ENCODE measurements at places on chromosomes 16 and 17. TPM values are rescaled to one million over a fixed set of nuclear protein-coding genes. Genes with fewer than 3 reads are reported as not detected.

DNA sequence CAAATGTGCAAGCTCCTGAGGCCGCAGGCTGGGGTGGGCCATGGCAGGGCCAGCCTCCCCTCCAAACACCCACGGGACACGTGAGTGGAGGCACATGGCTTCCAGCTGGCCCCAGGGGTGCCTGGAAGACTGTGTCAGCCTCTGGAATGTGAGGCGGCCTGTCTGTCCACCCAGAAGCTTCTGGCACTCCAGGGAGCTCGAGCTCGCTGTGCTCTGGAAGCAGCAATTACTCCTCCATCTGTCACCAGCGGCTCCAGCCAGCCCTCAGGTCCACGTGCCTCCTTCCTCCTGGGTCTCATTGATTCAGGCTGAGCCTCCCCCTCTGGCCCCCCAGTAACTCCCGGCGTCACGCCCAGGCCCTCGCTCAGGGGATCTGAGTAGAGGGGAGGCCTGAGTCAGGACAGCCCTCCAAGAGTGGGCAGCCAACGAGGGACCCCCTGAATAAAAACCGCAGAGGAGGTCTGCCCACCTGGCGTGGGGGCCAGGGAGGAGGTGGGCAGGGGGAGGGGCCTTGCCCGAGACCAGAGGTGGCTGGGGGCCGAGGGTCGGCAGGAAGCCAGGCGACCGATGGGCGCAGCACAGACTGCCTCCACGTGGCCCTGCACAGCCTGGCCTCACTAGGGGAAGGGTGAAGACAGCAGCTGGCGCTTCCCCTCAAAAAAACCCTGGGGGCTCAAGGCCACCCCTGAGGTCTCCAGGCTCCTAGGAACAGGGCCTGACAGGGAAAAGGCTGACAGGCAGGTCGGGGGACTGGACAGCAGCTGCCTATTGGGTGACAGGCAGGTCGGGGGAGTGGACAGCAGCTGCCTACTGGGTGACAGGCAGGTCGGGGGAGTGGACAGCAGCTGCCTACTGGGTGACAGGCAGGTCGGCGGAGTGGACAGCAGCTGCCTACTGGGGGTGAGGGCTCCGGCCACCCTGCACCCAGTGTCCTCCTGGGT lies 11.9 kb downstream of the PIEZO1 start:
- DNase-seq, result no peak

Gene MARVELD3
- total RNA-seq, result 6.3 TPM

DNA sequence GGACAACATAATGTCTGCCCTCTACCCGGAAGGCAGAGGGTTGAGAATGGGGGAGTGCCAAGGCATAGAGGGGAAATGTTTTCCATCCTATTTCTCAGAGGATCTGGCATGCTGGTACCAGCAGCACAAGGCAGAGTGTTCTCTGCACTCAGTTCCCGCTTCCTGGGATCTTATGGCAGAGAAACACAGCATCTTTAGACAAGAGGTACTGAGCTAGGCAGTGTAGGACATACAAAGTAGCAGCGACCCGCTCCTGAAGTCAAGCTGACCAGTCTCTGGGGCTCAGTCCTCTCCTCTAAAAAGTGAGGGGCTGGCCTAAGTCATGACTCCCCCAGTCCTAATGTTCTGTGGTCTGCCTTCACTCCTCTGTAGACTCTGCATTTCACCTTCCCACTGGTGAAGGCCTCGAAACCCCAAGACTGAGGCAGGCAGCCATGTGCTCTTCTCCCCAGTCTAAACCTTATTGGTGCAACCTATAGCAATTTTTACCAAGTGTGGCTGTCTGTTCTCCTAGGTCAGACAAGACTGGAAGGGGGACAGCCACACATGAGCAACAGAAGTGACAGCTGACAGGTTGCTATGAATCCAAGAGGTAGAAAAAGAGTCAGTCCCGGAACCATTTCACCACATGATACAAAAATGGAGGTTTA lies 11.3 kb upstream of the TSPOAP1 start:
- DNase-seq, result no peak

- no peak for DNase-seq
These were observed 617 bp upstream of the SCRN2 start for GRCh38 chr17:47841488-47842291.

Gene POLR2C
- total RNA-seq, result 80.3 TPM

GRCh38 chr16:2090777-2091546 lies 43.2 kb downstream of the TSC2 start:
- no peak for DNase-seq

DNA sequence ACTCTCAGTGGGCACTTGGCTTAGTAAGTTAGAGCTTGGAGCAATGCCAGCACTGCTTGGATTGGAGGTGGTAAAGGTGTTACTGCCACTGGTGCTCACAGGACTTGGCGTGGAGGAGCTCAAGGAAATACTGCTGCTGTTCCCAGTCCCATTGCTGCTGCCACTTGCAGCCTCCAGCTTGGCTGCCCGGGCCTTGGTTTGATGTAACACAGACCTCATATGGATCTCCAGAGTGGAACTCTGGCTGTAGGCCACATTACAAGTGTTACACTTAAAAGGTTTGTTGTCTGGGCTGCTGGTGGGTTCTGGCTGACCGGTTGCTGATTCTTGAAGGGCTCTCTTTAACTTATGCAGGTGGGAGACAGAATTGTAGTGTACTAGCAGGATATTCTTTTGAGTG lies 250.3 kb downstream of the ZFHX3 start:
- no peak for DNase-seq

DNA sequence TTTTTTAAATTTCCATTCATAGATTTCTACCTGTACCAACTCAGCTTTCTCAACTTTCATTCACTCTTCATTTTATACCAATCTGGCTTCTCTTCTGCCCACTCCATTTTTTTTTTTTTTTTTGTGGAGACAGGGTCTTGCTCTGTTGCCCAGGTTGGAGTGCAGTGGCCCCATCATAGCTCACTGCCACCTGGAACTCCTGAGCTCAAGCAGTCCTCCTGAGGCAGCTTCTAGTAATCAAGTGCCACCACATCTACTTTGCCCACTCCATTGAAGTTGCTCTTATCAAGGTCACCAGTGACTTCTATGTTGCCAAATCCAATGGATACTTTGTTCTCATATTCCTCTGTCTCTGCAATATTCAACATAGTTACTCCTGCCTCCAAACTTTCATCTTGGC lies 1.7 kb downstream of the SUPT6H start:
- DNase-seq, result no peak

- peak; percentile 31 for DNase-seq
These were observed 4.8 kb upstream of the CALB2 start for GRCh38 chr16:71353736-71354135.

- no peak for DNase-seq
These were observed 2.5 kb downstream of the CISD3 start for GRCh38 chr17:38732376-38733281.

Gene TPSB2
- total RNA-seq, result 18.3 TPM

GRCh38 chr16:4894276-4895150 lies 42.4 kb downstream of the PPL start:
- no peak for DNase-seq

Gene SEPTIN12
- total RNA-seq, result not detected

- DNase-seq, result no peak
These were observed 106.9 kb downstream of the RGS9 start for GRCh38 chr17:65243838-65244625.

Gene CDH1
- 175 TPM for total RNA-seq

- no peak for DNase-seq
These were observed 1.0 kb upstream of the LITAF start for GRCh38 chr16:11587643-11588247.

GRCh38 chr16:11379420-11379819 lies 34.2 kb downstream of the RMI2 start:
- DNase-seq, result no peak

DNA sequence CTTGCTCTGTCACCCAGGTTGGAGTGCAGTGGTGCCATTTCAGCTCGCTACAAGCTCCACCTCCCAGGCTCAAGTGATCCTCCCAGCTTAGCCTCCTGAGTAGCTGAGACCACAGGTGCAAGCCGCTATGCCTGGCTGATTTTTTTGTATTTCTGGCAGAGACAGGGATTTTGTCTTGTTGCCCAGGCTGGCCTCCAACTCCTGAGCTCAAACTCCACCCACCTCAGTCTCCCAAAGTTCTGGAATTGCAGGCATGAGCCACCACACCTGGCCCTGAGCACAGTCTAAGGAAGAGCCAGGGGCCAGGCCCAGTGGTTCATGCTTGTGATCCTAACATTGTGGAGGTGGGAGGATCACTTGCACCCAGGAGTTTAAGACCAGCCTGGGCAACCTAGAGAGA lies 21.8 kb upstream of the BCO1 start:
- no peak for DNase-seq

GRCh38 chr16:87033541-87034300 lies 283.5 kb downstream of the C16orf95 start:
- DNase-seq, result no peak

DNA sequence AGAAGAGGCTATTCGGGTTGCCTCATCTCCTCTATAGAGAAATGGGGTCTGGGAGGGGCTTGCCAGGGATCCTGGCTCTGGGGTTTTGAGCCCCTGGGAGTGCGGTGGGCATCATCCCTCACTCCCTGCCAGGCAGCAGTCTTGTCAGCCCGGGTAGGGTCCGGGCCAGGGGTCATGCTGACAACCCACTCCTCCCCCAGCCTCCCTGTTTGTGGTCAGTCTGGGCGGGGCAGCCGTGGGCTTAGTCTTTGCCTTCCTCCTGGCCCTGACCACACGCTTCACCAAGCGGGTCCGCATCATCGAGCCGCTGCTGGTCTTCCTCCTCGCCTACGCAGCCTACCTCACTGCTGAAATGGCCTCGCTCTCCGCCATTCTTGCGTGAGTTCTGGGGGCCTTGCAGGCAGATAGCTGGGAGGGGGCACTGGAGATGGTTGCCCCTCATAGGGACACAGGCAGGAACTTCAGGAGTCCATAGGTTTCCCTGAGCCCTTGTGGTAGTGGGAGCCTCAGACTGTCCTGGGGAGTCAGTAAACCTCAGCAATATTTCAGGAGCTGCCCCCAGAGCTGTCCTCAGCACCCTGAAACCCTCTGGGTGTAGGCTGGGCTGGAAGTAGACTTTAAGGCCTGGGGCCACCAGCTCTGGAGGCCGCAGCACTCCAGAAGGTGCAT lies 6.9 kb downstream of the SLC9A5 start:
- peak; percentile 46 for DNase-seq

GRCh38 chr16:7849841-7850240 lies 517.2 kb downstream of the RBFOX1 start:
- DNase-seq, result no peak

- DNase-seq, result no peak
These were observed 31.3 kb downstream of the SPOP start for GRCh38 chr17:49646391-49647255.

DNA sequence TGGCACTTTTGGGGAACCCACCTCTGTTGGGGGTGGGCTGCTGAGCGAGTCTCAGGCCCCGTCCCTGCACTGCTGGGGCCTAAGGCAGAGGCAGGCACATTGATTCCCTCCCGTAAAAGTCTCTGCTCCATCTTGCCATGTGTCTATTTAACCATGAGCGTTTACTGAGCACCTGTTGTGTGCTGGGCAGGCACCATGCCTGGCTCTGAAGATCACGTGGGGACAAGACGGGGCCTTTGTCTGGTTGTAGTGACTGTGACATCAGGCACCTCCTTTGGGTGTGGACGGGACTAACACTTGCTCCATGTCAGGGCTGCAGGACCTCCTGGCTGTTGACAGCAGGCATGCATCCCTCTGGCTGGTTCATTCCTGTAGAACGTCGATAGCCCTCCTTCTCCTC lies 204.7 kb upstream of the CIBAR2 start:
- no peak for DNase-seq

Gene NMRAL1
- 52.7 TPM for total RNA-seq

DNA sequence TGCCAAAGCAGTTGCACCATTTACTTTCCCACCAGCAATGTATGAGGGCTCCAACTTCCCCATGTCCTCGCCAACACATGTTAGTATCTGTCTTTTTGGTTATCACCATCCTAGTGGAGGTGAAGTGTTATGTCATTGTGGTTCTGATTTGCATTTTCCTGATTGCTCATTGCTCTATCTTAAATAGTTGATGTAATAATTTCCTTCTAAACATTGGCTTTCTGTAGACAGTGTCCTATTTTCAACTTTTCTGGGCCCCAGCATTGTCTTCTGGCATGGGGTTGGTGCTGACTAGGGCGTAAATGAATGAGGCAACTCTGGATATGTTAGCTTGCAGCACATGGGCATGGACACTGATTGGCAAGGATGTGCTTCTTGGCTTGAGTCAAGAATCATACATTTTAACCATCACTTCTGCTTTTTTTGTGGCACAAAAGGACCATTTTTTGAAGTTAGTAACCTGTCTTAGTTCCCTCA lies 25.1 kb downstream of the PLCG2 start:
- DNase-seq, result no peak

GRCh38 chr17:72667096-72668063 lies 425.1 kb downstream of the SLC39A11 start:
- no peak for DNase-seq

Gene GNAO1
- 6.2 TPM for total RNA-seq

Gene DBNDD1
- 1.2 TPM for total RNA-seq

DNA sequence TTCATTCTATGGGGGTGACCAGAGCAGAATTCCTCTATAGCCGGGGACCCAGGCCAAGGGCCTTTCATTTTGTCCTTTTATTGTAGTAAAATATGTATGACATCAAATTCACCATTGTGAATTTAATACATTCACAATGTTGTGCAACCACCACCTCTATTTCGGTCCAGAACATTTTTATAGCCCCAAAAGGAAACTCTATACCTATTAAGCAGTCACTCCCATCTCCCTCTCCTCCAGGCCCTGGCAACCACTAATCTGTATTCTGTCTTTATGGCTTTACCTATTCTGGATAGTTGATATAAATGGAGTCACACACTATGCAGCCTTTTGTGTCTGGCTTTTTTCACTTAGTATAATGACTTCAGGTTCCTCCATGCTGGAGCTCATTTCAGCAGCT lies 9.7 kb upstream of the TNS4 start:
- DNase-seq, result no peak

DNA sequence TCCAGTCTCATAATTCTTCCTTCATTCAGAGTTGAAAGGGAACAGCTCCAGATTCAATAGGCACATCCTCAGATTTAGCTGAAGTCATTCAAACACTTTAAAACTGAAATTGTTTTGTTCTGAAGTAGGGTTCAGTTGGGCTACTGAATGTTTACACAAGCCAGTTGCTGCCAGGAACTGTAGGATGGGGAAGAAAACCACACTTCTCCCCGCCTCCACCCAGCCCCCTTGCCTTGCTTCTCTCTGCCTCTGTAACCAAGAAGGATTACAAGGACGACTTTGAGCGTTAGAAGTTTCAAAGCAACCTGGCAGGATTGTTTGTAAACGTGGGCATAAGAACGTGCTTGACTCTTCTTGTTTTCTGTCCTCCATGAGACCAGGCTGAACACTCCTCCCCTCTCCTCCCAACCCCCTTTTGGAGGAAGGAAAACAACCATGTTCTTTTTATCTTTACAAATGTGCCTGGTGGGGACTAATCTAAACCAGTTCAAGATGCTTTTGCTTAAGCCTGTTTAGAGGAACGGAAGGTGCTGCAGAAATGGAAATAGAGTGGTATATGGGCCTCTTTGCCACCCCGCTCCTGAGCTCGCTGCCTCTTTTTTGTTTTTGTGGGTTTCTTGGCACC lies 287.9 kb downstream of the FTO start:
- DNase-seq, result no peak

GRCh38 chr17:45247429-45248131 lies 14.3 kb downstream of the SPATA32 start:
- peak; percentile 95 for DNase-seq

Gene SOX8
- 9.6 TPM for total RNA-seq

All from suprapubic skin (tissue), 4 donors.